ENCODE measurements at places on chromosomes 4 and X.

DNA sequence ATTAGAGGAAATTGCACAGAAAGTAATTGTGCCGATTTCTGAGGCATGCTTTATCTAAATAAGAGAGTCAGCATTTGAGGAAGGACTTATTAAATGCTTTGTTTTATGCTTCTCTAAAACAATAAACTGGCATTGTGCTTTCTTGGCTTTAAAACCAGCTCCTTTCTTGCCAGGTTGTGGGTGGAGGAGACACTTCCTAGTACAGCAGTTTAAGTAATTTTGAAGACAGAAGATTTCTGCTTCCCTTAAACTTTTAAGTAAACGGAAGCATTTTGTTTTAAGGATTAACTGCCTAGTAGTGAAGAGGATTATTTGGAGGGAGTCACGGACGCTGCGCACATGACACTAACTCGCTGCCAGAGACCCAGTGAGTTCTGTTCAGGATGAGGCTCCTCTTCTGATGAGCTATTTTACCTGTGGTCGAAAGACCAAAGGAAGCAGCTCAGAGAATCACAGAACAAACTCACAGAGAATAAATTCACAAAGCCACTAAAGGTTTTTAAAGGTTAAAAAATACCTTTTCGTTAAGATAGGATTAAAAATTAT, 169.5 kb downstream of the TLL1 start:
- no peak for DNase-seq

- no peak for DNase-seq
Measured at GRCh38 chr4:117400039-117400835, 314.9 kb upstream of the TRAM1L1 start.

DNA sequence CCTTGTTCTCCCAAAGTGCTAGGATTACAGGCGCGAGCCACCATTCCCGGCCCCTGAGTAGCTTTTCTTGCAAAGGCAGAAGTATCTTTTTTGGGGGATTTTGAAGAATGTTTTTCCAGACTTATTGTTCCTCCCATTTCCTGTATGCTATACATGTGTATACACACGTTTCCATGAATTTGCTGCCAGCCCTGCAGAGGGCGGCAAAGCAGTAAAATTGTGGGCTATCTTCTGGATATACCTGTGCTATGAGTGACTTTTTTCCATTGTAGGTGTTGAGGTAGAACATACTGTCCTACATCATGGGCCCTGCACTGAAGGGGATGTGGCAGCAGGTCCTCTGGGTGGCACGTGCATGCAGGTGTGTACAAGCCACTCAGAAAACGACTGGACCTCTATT, 16.9 kb upstream of the MED28 start:
- DNase-seq, result no peak

GRCh38 chr4:39037491-39037825, 5.2 kb upstream of the TMEM156 start:
- no peak for DNase-seq

- peak; percentile 92 for DNase-seq
Measured at GRCh38 chrX:54808605-54809483, 1.3 kb downstream of the MAGED2 start.

DNA sequence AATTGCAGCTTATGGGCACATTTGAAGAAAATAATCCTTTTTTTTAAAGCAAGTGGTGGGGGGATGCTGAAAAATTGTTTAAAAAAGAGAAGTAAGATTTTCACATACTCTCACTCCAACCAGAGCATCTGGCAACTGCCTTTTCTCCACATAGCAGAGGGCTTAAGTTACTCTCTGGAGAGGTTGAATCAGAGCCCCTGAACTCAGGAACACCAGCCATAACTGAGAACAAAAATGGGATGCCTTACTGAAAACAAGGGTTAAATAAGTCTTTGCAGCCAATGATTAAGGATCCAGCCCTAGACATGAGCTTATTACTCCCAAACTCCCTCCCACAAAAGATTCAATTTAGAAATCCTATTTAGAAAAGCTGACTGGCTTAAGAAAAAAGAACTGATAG, 27.5 kb downstream of the CASK start:
- DNase-seq, result no peak

GRCh38 chrX:71935476-71935875, 24.8 kb downstream of the NHSL2 start:
- DNase-seq, result no peak

- DNase-seq, result peak; percentile 73
Measured at GRCh38 chrX:3811331-3812311, 98.2 kb upstream of the PRKX start.

DNA sequence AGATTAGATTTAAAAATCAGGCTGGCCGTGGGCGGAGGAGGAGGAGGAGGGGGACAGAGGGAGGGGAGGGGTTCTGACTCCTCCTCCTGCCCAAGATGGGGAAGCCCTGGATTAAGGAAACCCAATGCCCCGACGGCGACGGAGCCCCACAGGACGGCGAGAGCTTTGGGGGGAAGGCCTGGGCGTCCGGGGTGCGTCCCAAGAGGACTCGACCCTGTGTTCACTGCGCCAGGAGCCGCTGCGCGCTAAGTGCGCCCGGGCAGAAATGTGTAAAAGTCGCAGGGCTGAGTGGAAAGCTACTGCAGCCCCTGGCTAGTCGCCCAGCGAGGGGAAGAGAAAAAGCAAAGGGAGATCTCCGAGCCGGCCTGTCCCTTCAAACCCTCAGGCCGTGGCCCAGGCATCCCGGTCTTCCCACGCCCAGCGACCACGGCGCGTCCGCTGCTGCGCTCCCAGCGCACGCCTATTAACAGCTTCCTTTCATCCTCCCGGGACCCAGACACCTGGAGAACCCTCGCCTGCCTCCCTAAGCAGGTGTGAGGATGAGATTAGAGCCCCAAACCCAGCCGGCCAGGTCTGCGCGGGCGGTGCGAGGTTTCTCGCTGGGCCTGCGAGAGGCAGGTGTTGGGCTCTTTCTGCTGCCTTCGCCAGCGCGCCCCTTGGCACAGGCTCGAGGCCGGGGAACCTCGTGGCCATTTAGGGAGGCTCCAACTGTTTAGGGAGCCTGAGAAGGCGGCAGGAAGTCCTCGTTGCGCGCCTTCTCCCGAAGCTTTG, 1.4 kb upstream of the RPS6KA3 start:
- DNase-seq, result peak; percentile 58

- no peak for DNase-seq
Measured at GRCh38 chr4:52635130-52635529, 24.0 kb downstream of the USP46 start.

- peak; percentile 43 for DNase-seq
Measured at GRCh38 chrX:40471965-40472648, 108.7 kb upstream of the ATP6AP2 start.

DNA sequence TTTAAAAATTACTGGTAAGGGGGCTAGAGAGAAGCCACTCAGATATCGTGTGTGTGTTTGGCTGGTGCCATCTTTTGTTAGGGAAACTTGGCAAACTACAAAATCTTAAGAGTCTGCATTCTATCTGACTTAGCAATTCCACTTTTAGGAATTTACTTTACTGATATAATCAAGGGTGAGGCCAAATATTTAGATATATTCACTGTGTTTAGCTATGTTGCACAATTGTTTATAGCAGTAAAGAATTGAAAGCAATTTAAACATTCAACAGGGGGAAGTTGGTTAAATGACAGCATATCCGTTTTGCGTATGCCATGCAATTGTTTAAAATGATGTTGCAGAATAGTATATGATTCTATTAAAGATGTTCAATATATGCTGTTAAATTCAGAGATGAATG, 6.4 kb upstream of the HERC3 start:
- DNase-seq, result no peak

GRCh38 chr4:85127653-85128052, 161.2 kb upstream of the WDFY3 start:
- peak; percentile 50 for DNase-seq

GRCh38 chr4:84964995-84965552, 1.4 kb downstream of the WDFY3 start:
- no peak for DNase-seq

DNA sequence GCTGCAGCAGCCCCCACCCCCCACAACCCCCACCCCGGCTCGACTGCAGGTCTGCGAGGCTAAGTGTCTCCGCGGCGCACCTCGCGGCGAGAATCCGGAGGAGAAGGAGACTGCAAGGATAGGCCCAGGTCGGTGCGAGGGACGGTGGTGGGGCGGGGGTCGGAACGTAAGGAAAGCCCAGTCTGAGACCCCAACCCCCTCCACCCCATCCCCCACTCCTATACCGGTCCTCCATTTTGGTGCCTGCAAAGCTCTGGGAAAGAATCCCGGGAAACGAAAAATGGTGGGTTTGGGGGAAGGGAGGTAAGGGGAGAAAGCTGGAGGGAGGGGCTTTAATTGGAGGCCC, 614 bp downstream of the BEX3 start:
- no peak for DNase-seq

- no peak for DNase-seq
Measured at GRCh38 chrX:100207331-100208024, 202.6 kb downstream of the PCDH19 start.

DNA sequence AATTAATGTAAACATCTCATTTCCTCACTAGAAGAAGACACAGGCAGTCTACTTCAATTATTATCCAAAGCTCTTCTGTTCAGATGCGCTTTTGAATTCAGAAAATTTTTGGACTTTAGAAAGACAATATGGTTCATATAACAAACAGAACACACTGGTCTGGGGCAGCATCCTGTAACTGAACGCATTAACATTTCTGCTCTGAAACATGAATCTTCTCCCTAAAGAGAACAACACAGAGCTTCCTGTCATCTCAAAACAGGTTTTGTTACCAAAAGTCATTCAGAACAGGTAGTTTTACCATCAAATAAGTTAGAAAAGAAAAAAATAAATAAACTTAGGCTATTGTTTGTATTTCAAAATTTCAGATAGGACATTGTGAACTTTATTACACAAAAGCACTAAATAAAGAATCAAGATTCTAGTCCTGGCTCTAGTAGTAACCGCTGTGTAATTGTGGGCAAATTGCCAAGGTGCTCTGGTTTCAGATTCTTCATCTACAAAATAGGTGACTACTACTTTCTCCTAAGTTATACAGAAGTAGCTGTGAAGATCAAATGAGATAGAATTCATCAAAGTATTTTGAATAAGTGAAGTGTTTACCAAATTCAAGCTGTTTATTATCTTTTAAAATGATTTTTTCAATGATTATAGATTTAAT, 252.3 kb upstream of the RASGEF1B start:
- DNase-seq, result peak; percentile 36

DNA sequence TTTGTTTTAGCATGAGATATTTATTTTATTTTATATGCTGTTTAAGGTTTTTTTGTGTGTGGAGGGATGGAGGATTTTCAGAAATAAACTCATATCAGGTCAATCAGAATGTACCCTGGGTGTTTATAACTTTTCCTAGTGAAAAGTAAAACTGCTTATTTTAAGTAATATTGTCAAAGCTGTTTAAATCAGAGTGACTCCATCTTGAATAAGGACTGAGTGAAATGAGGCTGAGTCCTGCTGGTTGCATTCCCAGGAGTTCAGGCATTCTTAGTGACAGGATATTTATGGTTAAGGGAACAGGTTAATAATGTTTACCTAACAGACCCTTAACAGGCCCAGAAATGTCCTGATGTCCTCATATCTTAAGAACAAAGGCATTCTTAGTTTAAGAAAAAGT, 1160.9 kb upstream of the PCDH7 start:
- no peak for DNase-seq

GRCh38 chrX:137746289-137746688, 180.4 kb downstream of the ZIC3 start:
- no peak for DNase-seq

- DNase-seq, result no peak
Measured at GRCh38 chr4:128690011-128690410, 119.5 kb upstream of the JADE1 start.

DNA sequence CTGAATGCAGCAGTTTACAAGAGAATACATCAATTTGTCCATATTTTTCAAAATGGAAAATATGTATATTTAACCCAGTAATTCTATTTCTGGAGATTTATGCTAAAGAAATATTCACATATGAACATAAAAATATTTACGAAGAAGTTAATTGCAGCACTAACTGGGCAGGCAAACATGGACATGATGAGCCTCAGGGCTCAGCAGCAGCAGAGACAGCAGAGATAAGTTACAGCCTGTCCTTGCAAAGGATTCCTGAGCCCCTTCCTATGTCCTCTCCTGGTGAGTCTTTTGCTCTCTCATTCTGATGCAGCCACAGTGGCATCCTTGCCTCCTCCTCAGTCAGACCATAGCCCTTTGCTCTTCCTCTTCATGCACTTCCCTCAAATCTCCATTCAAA, 680.6 kb upstream of the CPEB2 start:
- no peak for DNase-seq

GRCh38 chrX:23749576-23749975, 6.5 kb upstream of the ACOT9 start:
- no peak for DNase-seq

DNA sequence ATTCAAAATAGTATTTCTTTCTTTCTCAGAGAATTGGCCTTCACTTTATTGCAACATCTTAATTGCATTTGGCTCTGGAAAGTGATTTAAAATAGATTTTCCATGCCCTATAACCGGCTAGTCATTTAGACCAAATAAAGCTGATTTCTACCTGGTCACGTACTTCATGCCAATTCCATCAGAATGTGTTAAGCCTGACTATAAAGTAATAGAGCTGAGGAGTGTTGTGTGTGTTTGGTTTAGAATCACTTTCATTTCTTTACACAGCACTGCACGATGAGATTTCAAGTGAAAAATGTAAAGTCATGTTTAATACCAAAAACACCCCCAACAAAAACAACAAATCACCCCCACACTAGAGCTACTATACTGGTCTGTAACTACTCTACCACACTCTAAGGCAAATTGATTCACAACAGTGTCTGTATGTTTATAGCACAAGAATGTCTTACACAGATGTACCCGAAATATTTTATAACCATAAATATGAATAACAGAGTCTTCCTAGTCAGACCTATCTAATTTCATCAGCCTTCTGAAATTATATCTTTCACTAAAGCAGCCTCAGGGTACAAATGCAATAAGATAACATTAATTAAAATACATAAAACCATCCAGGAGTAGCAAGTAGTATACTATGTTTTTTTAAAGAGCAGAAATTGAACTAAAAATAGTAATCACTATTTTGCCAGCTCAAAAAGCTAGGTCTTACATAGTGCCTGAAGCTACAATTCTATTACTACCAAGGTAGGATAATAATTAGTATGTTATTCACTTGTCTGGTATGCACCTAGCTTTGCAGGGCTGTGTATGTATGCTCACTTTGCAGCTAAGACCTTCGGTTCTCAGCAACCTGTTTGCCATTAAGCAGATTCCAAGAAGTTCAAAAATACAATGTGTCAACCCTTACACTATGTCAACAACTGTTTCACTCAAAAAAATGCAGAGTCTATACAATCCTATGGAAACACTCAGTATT, 28.4 kb downstream of the APBB2 start:
- DNase-seq, result no peak

DNA sequence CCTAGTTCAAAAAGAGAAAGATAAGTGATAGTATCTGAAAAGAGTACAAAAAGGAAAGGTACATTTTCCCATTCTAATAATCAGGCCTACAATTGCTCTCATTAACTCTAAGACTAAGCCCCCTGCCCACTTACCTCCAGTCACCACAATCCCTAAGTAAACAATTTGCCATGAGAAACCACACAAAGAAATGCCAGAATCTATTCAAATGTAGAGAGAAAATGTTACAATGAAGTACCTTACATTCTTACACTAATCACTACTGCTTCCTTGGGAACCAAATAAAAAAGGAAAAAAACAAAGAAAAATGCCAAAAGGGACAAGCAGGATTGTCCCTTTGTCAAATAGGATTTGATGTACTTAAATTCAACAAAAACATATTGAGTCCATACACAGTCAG, 188.2 kb upstream of the NRK start:
- DNase-seq, result no peak

Measured in B cell (primary cell).